HL-60 (cell line): ENCODE measurements at places on chromosomes 3 and 15.
A peak's percentile ranks its signal among the peaks of the same experiment; 100 is the strongest.

DNA sequence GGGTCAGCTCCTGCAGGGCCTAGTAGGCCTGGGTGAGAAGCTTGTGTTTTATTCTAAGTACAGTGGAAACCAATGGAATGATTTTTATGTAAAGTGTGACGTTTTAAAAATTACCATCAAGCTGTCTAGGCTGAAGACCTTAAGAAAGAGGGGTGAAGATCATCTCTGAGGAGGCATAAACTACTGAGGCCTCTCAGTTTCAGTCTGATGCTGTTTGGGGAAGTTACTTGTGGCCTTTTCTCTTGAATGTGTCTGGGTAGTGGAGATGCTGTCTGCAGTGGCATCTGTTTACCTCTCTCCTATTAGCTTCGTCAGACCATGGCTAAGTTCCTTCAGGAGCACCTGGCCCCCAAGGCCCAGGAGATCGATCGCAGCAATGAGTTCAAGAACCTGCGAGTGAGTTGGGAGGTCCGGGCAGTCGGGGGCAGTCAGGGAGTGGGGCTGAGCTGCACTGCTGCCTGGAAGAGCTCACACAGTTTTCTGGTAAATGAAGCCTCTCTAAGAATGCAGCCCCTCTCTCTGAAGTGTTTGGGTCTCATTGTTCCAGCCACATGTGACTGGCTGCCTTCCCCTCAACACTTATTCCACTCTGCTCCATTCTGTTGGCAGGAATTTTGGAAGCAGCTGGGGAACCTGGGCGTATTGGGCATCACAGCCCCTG, 1.9 kb downstream of the IVD start:
- DNase-seq: no peak

- peak; percentile 42 for DNase-seq
Observed at GRCh38 chr3:54853573-54854404, 74.1 kb downstream of the LRTM1 start.

DNA sequence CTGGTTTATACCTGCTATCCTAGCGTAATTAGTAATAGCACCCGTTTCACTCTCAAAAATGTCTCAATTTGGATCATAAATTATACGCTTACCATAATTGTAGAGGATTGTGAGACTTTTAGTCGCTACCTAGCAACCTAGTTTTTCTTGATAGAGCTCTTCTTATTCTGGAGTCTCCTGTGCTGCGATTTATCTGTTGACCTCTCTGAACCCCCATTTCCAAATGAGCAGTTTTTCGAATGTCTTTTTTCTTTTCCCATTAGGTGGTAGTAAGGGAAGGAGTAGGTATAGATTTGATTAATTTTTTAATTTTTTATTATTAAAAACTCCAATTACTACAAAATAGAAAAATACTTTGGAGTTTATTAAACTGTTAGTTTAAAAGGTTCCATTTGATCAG, 10.6 kb downstream of the SETD5 start:
- no peak for DNase-seq

GRCh38 chr3:142975316-142975995, 12.0 kb upstream of the PAQR9 start:
- DNase-seq: no peak

- peak; percentile 82 for DNase-seq
Observed at GRCh38 chr15:71916834-71917233, 106.5 kb downstream of the NR2E3 start.

GRCh38 chr15:29925227-29926082, 103.2 kb upstream of the TJP1 start:
- no peak for DNase-seq

- no peak for DNase-seq
Observed at GRCh38 chr3:61682671-61683548, 121.5 kb downstream of the PTPRG start.

DNA sequence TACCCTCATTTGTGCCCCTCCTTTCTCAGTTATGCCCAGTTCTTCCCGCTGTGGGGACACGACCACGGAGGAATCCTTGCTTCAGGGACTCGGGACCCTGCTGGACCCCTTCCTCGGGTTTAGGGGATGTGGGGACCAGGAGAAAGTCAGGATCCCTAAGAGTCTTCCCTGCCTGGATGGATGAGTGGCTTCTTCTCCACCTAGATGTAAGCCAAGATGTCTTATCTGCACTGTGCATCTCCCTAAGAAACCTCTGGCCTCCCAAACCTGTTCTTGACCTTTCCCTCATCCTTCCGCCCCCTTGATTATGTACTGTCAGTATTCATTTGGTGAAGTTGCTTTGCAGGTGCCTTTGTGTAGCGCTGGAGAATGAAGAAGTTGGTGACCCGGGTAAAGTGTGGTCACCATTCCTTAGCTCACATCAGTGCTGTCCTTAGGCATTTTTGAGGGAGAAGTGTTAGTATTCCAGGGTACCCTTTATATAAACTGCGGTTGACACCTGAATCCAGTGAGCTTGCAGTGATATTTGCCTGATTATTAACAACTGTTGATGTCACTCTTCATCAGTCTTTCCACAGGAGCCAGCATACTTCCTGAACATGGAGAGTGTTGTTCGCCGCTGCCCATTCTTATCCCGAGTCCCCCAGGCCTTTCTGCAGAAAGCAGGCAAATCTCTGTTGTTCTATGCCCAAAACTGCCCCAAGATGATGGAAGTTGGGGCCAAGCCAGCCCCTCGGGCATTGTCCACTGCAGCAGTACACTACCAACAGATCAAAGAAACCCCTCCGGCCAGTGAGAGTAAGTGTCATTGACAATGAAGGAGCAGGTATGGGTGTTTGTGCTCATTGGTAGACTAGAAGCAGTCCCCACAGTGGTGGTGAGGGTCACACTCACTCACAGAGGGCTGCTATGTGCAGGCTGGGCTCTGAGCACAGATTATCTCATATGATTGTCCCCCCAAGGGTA, 966 bp downstream of the ALAS1 start:
- no peak for DNase-seq

DNA sequence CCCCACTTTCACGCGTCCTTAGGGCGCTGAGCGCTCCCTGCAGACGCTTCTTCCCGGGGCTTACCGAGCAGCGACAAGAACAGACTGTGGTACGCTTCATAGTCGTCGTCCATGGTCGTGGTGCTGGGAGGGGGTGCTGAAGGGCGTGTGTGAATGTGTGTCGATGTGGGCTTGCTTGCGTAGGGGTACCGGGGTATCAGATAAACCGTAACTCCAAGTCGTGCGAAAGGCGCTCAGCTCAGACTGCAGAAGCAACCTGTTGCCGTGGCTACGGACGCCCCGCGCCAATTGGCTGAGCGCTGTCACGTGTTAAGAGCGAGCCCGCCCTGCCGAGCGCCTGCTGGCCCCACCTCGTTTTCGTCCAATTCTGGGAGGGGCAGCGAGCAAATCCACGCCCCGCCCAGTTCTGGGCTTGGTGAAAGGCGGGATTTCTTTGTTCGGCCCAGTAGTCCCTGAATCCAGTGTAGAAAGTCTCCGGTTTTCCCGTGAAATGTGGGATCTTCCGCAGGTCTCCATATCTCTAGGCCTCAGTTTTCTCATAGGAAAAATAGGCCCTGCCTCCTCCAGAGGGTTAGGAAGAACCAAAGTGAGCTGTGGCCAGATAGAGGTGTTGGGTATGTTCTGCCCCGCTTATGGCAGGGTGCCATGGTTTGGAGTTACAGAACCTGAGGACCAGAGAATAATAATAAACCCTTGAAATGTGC, at the start of gene EFCAB12:
EFCAB12 (minus strand) TSS at position 261 of the 704 bp plus-strand sequence; CDS start at position 113, 148 bp downstream.
- DNase-seq: no peak

GRCh38 chr3:14570864-14571263, 30.7 kb upstream of the GRIP2 start:
- peak; percentile 22 for DNase-seq
